Nephron progenitor cell (in vitro differentiated cells): ENCODE measurements at places on chromosomes 6 and 20.

DNA sequence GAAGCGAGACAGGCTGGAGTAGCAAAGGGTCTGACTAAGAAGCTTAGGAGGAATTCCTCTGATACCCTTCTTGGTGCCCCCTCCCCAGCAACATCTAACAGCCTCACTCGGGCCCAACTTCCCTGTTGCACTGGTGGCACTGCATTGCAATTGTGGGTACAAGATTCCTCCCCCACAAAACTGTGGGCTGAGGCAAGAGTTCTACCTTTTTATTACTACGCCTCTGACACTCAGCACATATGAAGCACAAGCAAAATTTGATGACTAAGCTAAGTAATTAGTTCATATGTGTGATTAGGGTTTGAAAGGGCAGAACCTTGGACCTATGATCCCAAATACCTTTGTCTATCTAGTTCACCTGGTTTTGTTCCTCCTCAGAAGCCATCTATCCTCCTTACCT, 83.5 kb downstream of the ZHX3 start:
- no peak for DNase-seq

DNA sequence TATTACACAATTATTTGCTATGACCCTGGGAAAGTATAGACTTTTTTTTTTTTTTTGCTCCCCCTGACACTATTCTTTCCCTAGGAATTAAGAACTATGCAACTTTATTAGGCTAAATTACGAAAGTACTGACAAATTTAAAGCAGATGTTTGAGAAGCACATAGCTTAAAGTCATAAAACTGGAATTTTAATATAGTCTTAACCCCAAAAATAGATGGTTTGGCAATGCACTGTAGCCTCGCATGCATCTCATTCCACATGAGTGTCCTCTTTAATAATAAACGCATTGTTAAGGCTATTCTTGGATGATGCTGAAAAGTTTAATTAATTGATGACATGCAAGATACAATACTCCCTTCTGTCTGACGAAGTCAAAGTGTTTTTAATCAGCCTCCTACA, 49.3 kb downstream of the TBC1D7 start:
- no peak for DNase-seq

DNA sequence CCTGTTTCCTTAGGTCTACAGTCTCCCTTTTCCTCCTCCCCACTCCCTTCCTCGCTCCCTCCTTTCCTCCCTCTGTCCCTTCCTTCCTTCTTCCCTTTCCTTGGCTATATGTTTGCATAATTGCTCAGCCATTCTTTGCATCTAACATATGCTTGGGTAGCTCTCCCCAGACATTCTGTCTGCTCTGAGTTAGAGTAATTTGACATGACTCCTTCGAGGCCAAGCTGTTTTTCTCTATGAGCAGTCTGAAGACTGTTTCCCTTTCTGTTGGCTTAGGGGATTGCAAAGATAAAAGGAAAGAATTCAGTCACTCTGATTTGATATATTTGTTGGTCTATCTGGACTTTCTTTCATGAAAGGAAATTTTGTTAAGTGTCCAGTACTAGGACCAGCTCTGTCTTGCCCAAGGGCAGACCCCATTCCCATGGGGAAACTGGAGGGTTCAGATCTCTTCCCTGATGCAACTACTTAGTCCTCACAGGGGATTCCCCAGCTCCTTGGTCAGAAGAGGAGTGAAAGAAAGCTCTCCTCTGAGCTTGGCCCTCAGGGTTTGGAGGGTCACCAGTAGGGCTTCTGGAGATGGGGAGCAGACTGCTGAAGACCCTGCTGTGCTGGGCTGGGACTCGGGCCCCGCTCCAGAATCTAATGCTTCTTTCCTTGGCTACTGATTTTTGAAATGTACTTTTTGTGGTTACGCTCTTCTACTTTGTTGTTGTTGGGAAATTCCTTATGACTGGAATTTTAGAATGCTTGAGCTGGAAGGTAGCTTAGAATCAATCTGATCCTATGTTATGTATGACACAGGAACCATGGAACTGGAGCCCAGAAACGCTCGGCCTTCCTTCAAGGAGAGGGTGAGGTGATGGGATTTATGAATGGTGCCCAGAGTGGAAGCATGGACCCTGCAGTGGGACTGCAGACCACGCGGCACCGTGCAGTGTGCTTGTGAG, 63.7 kb upstream of the SLC22A23 start:
- no peak for DNase-seq

GRCh38 chr6:56955171-56956155, 556 bp downstream of the BEND6 start:
- peak; percentile 85 for DNase-seq

GRCh38 chr6:11814106-11814505, 35.5 kb upstream of the ADTRP start:
- no peak for DNase-seq

DNA sequence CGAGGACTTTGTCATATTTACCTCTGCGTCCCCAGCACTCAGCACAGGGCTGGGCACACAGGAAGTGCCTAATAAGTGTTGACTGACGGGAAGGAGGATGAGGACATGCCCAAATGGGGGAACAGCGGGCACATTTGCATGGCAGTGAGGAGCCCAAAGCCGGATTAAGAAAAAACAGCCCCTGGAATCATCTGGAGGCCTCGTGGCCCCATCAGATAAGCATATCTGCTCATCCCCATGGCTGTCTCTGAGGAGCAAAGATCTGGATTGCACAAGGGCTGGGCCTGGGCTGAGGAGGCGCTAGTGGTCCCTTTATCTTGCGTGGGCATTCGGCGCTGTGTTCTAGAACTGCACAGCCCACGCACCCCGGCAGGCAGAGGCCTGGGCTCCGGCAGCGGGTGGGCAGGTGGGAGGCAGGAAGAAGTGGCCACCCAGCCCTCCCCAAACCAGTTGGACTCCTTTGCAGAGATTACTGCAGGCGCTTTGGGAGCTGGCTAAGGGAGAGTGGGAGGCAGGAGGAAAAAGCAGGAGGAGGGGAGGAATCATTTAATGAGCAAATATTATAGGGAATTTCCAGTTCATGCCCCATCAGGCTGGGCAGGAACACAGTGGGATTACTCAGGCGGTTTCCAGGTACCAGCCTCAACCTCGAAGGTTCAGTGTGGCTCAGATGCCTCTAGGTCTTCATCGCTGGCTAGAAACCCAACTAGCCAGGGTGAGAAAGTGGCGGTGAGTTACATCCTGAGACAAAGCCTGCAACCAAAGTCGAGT, 108.1 kb downstream of the CEBPB start:
- no peak for DNase-seq

GRCh38 chr20:1811621-1812498, 83.3 kb upstream of the SIRPA start:
- no peak for DNase-seq

DNA sequence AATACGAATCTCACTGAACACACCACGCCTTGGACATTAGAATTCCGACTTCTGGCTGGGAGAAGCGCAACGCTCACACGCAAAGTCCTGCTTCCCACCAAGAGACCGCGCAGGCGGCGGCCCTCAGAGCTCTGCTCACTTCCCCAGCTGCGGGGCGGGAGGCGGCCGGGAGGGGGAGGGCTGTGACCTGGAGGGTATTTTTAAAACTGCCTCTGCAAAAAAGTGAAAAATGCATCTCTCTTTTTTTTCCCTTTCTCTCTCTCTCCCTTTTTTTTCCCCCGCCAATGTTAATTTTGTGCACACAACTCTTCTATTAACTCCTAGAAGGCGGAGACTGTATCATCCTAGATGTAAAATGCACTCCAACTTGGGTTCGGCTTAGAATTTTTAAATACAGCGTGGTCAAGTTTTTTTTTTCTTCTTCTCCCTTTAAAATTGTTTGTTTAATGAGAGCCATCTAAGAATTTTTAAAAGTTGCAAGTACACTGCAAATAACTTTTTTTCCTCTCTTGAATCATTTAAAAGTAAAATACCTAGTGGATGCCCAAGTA, 66.4 kb downstream of the STX11 start:
- DNase-seq, result no peak

DNA sequence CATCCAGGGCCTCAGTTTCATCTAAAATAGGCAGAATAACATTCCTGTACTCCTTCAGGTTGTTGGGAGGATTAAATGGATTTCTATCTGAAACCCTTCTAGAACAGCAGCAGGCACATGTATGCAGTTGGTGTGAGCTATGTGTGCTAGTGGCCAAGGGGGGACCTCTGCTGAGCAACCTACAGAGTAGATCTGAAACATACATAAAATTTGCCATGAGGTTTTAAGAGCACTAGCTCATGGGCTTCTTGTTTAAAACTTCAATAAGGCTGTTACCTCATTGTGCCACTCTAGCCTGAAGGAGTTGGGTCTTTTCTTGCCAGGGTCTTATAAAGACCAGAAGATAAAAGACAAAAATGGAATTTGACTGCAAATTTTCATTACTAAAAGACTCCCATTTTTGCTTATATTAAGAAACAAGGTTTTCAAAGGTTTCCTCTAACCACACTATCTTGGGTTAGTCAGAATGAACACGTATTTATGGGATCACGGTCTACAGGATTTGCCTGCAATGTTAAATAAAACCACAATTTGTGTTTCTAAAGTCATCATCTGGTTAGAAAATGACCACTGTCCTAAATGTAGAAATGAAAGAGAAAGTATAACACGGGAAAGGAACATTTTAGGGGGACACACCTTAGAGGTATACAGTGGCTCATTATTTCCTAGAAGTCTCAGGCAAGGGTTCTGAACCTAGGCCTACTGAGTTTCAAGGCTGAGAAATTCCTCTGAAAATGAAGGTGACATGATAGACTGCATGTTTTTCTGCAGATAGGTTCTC, 144.9 kb upstream of the OLIG3 start:
- DNase-seq, result no peak

- no peak for DNase-seq
Observed at GRCh38 chr6:157223511-157223910, 99.8 kb downstream of the TMEM242 start.

- DNase-seq, result no peak
Observed at GRCh38 chr6:15880262-15880973, 217.6 kb upstream of the DTNBP1 start.

GRCh38 chr6:157013649-157014304, 236.6 kb downstream of the ARID1B start:
- no peak for DNase-seq
